ENCODE measurements at places on chromosomes 1 and 21.

GRCh38 chr1:208036106-208036808, 125.3 kb upstream of the CD34 start:
- no peak for DNase-seq

- no peak for DNase-seq
These were observed 6.9 kb downstream of the ACKR1 start for GRCh38 chr1:159211331-159212136.

GRCh38 chr21:40770435-40771055, 76.4 kb downstream of the DSCAM start:
- no peak for DNase-seq

DNA sequence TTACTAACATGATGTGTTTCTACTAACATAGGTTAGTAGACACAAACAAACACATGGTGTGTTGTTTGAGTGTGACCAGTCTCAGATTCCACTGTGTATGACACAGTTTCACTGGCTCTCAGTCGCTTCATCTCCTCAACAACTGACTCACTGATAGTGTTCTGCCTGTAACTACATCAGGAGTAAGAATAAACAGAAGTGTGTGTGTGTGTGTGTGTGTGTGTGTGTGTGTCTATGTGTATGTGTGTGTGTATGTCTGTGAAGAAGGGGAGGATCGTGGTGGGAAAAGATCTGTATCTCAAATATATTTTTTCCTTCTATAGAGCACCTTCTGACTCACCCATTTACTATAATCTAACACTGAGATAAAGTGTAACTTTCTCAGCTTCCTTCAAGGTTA, 391.0 kb downstream of the PTPRC start:
- DNase-seq: no peak

- DNase-seq: no peak
These were observed 70.6 kb upstream of the KIAA1614 start for GRCh38 chr1:180842052-180842451.
